ENCODE measurements at places on chromosomes 1 and 21.

DNA sequence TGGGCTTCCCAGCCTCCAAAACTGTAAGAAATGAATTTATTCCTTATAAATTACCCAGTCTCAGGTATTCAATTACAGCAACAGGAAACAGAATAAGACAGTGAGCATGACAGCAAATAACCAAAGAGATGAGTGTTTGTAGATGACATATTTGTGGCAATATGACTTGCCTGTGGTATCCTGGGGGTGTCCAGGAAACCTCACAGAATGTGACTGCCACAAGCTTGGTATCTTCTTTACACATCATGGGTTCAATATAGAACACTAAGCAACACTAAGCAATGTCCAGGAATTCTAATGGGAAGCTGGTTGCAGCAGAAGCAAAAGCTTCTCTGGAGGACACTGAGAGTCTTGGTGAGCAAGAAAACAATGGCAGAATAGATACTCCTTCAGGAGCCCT lies 236.4 kb upstream of the BEND5 start:
- DNase-seq: no peak

DNA sequence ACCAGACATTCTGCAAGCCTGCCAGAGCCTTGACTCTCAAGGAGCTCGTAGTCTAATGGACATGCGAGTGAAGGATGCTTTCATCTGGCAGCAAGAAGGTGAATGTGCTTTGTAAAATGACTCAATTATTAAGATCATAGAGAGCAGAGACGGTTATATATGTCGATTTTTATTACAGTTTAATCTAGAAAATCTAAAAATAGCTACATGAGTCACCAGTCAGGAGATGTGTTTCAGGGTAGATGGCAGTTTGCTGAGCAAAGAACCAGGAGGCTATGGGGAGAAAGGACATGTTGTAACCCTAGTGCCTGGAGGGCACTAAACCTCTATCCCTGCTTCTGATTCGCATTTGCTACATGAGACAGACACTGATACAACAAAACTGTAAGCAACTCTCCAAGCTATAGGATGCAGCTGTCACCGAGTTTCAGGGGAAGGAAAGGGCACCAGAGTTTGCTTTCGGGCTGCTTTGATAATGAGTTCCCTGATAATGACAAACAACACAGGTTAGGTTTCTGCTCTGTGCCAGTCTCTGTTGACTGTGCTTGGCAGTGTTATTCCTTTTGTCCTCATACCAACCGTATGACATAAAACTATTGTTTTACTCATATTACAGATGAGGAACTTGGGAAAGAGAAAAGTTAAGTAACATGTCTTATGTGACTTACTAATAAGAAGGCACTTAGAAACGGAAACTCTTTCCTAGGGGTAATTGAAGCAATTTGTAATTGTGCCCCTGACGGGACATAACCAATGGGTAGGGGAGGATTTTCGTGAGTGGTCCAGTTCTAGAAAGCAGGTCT lies 43.2 kb downstream of the C1orf198 start:
- DNase-seq: no peak

DNA sequence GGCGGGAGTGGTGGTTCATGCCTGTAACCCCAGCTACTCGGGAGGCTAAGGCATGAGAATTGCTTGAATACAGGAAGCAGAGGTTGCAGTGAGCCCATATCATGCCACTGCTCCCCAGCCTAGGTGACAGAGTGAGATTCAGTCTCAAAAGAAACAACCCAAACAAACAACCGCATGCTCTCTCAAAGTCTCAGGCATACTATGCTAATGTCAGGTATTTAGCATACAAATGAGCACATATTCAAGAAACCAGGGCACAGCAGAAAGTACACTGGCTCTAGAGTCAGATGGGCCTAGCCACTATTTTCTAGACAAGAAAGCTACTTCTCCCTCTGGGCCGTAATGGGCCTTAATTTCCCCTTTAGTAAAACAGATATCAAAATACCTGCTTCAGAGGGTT lies 55.0 kb downstream of the ELAVL4 start:
- DNase-seq: no peak

- no peak for DNase-seq
Observed at GRCh38 chr1:156251527-156251926, 3.7 kb upstream of the PAQR6 start.

DNA sequence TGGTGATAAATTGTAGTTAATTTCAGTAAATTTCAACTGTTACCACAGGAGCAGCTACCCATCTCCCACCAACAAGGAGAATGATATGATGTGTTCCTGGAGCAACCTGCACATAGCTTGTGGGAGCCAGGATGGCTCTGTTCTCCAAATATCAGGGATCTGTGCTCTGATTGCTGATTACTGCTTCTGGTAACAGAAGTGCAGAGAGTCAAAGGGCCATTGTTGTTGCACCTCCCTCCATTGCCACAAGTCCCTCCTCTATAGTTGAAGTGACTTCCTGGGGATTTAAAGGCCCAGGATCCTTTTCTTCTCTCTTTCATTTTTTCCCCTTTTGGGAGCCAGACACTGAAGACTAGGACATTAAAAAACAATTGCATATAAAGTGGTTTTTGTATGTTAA lies 51.6 kb upstream of the HPDL start:
- DNase-seq: no peak

- DNase-seq: no peak
Observed at GRCh38 chr1:38076038-38076437, 29.4 kb upstream of the POU3F1 start.

- no peak for DNase-seq
Observed at GRCh38 chr1:96558635-96559034, 162.9 kb upstream of the PTBP2 start.

DNA sequence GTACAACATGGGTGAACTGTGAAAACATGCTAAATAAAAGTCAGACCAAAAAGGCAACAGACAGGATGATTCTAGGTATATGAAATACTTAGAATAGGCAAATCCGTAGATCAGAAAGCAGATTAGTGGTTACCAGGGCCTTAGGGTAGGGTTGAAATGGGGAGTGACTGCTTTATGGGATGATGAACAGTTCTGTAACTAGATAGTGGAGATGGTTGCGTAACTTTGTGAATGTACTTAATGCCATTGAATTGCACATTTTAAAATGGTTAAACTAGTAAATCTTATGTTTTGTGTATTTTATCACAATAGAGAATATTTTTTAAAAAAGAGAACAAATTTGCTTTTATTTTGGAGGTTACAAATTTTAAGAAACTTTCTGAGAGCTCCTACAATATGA lies 17.4 kb downstream of the ZNF326 start:
- DNase-seq: no peak

- DNase-seq: no peak
Observed at GRCh38 chr1:199804526-199804925, 223.0 kb upstream of the NR5A2 start.

DNA sequence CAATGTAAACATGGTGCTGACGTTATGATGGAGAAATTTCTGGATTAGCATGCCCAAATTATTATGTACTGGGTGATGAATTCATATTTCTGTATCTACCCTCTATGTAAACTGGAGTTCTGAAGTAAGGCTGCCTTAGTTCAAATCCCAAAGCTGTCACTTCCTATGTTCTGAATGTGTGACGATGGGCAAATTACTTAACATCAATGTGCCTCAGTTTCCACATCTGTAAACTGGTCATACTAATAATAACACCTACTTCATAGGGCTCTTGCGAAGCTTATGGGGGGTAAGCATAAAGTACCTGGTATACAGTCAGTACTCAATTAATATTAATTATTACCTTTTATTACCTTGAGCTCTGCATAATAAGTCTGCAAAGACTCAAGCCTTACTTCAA lies 45.6 kb downstream of the SLC30A10 start:
- no peak for DNase-seq

DNA sequence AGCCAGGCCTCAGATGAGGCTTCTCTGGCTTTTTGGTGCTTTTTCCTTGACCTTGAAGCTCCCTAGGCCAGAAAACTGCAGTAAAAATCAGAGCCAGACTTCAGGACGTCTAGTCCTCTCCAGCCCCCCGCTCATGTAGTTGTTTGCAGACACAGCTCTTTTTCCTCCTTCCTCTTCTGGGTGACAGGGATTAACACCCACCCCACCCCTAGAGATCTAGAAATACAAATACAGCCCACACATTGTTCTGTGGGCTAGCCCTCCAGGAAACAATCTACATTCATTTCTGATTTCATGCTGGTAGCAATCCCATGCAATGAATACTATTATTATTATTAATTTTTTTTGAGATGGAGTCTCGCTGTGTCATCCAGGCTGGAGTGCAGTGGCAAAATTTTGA lies 9.9 kb upstream of the CLSTN1 start:
- DNase-seq: no peak

GRCh38 chr21:25425156-25425555 lies 182.1 kb downstream of the MRPL39 start:
- DNase-seq: no peak

DNA sequence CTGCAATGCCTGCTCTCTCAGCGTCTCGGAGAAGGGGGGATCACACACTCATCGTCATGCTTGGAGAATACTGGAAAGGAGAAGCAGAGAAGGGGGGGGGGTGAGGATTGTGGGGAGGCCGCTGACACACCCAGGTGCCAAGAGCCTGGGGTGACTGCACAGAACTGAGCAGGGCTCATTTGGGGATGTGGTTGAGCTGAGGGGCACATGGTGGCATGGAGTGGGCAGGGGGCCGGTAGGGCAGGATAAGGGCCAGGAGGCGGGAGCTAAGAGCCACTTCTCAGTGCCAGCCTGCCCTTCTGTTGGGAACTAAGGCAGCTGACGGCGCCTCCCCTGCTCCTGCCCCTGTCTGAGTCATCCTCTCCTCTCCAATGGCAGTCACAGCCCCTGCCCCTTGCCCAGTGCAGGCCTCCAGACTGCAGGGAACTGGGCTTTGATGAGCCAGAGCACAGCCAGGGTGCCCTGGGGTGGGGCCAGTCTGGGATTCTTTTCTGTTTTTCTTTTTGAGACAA lies 27.2 kb downstream of the MRPL37 start:
- no peak for DNase-seq
